ENCODE measurements at places on chromosomes 1 and 21. TPM values are rescaled to one million over a fixed set of nuclear protein-coding genes. Genes with fewer than 3 reads are reported as not detected.

Gene TPTE
- total RNA-seq, result not detected

GRCh38 chr1:229046251-229046853, 224.6 kb upstream of the RAB4A start:
- DNase-seq, result no peak

Gene MLLT11
- total RNA-seq, result 12.3 TPM

- no peak for DNase-seq
These were observed 23.6 kb upstream of the HEATR1 start for GRCh38 chr1:236627727-236628408.

Gene CFHR3
- not detected for total RNA-seq

All from PC-3 (cell line).